NCI-H146 (cell line): ENCODE measurements at places on chromosomes 6 and 20.
A peak's percentile ranks its signal among the peaks of the same experiment; 100 is the strongest.

DNA sequence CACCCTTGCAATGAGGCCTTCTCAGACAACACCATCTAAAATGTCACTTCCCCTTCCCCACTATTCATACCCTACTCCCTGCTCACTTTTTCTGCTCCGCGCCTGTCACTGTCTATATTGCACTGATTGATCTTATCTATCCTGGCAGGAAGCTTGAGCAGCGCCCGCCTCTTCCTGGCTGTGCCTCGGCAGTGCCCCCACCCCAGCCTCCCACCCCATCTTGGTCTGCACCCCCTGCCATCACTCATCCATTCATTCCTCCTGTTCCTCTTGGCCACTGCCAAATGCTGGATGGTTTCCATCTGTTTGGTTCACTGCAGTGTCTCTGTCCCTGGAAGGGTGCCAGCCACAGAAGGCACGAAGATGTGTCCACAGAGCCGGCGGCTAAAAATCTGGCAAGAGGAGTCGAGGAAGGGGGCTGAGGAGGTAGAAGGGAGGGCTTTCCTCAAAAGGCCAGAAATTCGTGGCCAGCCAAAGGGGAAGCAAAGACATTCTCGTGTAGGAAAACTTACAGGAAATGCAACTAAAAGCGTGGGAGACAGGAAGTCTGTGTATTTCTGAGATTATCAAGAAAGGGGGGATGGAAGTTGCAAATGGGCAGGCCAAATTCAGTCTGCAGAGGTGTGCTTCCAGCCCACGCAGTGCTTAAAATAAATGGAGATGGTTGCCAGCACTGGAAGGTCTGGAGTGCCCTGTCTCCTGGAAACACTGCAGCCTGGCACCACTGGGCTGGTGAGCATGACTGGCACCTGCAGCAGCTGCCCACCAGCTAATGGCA lies 27.6 kb downstream of the SYNJ2 start:
- DNase-seq: no peak

DNA sequence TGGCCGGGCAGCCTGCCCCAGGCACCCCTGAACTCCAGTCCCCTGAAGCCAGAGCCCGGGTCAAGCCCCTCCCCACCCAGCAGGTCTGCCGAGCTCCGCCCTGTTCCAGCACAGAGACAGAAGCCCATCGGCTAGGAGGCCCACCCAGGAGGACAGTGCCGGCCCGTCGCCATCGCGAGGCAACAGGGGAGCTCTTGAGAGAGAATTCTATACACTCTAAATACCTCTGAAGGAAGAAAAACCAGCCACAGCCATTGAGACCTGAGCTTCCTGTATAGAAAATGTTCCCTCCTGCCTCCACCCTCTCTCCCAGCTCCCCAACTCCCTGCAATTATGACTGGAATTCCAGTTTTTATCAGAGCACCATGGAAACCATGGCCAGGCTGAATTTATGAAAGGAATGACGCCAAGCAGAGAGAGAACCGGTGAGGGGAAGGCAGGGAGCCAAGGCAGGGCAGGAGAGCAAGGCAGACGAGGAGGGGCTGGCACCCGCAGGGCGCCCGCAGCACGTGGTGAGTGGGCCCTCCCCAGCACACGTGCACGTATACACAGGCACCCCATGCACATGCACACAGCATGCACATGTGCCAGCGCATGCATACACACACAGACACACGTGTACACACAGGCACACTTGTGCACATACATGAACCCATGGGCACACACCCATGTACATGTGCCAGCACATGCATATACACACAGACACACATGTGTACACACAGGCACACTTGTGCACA lies 27.6 kb upstream of the MRGBP start:
- DNase-seq: no peak

GRCh38 chr6:108359901-108360882 lies 65.3 kb downstream of the AFG1L start:
- DNase-seq: no peak

DNA sequence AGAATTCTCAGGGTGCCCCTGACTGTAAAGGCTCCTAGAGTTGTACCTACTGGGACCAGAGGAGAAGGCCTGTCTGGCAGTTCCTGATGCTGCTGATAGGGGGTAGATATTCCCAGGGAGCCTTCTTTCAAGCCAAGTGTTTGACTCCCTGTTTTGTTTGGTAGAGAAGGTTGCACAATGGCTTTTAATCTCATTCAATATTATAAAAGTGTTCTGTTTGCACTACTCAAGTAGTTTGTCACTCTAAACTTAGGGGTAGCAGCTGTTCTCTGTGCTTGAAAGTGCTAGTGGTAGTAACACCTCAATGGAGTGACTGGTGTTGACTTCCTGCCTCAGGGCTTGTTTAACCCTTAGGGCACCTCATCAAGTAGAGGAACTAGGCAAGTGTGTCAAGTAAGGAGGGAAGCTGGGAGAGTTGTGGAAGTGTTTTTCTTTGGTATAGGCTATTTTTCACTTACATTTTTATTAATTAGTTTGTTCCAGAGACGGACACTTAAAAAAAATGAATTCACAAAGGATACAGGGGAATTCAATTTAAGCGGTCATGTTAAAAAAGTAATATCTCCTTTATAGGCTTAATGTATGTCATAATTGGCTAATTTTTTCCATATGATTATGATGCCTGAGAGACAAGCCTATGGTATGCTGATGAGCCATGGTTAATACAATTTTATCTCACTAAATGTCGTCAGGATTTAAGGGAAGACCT lies 38.1 kb downstream of the BICRAL start:
- peak; percentile 65 for DNase-seq

DNA sequence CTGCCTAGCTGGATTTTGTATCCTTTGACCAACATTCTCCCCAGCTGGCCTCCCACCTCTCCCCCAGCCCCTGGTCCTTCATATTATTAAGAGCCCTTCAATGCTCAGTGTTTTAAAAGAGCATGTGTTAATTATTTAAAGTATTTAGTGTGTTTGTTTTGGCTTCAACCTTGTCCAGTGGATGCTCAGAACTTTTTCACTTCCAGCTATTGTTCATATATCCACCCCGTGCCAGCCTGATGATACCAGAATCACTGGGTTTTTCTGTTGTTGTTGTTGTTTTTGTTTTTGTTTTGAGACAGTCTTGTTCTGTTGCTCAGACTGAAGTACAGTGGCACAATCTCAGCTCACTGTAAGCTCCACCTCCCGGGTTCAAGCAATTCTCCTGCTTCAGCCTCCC lies 30.4 kb upstream of the SNX9 start:
- DNase-seq: no peak
